NCI-H1092 treated with DMSO at 0.1 percent for 48 hours (cell line): ENCODE measurements at places on chromosomes 1 and 21.

GRCh38 chr1:99782397-99782796, 16.0 kb upstream of the FRRS1 start:
- no peak for DNase-seq

- DNase-seq: no peak
Measured at GRCh38 chr1:195597891-195598290, 1010.3 kb downstream of the KCNT2 start.

GRCh38 chr21:34806423-34806822, 137.6 kb downstream of the CLIC6 start:
- no peak for DNase-seq

GRCh38 chr1:194342484-194343262, 1156.3 kb upstream of the B3GALT2 start:
- no peak for DNase-seq

DNA sequence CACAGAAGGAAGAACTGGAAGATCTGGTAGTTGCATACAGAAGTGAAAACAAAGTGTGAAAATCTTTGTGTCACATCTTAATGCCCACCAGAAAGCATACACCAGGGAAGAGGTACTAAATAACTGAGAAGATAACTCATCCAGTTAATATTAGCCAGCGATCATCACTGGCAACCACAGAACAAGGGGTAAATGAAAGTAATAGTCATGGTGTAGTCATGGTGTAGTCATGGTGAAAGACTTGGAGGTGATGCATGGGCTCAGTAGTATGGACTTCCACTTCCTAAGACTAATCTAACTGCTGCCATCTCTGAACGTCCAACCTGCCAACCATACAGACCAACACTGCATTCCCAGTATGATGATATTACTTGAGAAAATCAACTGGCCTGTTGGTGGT, 481.2 kb upstream of the NR5A2 start:
- no peak for DNase-seq

- no peak for DNase-seq
Measured at GRCh38 chr1:180163041-180163440, 8.4 kb downstream of the QSOX1 start.

DNA sequence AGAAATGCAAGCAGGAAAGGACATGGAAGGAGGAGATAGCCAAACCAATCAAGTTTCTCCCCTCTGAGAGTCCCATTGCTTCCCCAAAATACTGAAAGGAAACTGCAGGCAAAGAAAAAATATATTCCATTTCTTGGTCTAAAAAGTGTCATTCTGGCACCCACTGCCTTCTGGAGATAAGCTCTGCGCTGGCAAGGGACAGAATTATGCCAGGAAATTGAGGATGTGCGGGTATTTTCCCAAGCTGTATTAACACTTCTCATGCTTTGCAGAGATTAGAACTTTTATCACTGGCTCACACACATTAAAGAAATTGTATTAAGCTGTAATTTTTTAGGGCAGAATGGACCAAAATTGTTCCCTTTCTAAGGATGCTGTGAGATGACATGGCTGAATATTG, 381.2 kb upstream of the DUSP10 start:
- no peak for DNase-seq

DNA sequence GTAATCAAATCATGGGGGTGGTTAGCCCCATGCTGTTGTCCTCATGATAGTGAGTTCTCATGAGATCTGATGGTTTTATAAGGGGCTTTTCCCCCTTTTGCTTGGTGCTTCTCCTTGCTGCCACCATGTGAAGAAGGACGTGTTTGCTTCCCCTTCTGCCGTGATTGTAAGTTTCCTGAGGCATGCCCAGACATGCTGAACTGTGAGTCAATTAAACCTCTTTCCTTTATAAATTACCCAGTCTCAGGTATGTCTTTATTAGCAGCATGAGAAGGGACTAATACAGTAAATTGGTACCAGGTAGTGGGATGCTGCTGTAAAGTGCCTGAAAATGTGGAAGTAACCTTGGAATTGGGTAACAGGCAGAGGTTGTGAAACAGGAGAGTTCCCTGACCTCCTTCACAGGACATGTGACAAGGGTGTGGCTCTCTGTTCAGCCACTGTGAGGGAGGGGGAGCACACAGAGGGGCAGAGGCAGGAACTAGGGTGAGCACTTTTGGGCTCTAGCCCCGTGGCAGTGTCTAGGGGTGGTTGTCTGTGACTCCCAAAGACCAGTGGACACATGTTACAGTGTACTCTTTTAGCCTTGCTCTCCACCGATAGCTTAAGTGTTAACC, 105.3 kb downstream of the BACH1 start:
- no peak for DNase-seq

DNA sequence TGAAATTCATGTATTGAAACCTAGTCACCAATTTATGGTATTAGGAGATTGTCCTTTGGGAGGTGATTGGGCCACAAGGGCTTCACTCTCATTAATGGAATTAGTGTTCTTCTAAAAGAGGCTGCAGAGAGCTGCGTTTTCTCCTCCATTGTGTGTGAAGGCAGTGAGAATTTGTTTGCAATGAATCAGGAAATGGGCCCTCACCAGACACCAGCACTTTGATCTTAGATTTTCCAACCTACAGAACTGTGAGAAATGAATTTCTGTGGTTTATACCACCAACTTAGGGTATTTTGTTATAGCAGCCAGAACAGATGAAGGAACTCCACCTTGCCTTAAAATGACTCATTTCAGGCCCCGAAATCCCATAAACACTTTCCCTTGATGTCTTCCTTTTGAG, 544.2 kb downstream of the RWDD3 start:
- no peak for DNase-seq

DNA sequence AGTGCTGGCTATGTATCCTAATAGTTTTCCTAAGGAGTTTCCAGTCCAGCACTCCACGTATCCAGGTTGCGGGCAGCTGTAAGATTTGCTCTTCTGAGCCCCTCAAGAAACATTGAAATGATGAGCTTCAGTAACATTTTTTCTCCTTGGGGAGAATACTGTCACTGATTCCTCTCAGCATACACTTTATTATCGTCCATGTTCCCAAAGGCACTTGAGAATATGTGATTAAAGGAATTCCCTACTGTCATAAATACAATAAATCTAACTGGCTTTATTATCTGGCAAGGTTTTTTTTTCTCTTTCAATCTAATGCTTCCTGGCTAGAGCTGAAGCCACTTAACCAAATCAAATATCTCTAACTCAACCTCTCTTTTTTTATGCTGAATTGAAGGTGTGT, 359.2 kb upstream of the PKN2 start:
- DNase-seq: no peak

GRCh38 chr1:159091180-159091560, 14.6 kb upstream of the AIM2 start:
- no peak for DNase-seq

DNA sequence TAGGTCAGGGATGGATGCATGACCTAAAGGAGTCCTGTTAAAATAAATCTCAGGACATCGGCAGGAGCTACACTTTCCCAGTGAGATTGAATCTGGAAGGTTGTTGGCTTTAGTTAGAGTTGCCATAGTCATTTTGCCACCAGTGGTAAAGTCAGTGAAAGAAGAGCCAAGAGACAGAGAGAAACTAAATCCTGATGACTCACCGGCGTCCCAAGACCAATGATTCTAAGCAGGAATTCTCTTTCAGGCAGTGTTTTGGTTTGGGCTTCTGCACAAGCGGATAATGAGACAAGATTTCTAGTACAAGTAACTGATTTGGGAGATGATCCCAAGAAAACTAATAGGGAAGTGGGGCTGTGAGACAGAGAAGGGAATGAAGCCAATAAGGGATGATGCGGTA, 88.8 kb upstream of the ETS2 start:
- DNase-seq: no peak

DNA sequence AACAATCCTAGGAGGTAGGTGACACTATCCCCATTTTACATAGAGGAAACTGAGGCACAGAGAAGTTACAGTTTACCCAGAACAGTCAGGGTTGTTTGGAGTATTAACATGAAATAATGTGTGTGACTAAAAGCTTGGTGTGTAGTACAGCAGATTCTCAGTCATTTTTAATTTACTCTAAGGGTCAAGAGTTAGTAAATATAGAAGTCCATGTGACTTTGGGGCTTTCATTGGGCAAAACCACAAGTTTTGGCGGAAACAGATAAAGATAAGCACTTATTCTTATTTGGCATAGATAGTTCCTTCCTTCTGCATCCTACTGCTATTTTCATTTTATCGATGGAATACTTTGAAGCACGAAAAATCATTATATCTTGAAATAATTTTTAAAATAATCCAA, 128.5 kb downstream of the DNM3 start:
- no peak for DNase-seq

DNA sequence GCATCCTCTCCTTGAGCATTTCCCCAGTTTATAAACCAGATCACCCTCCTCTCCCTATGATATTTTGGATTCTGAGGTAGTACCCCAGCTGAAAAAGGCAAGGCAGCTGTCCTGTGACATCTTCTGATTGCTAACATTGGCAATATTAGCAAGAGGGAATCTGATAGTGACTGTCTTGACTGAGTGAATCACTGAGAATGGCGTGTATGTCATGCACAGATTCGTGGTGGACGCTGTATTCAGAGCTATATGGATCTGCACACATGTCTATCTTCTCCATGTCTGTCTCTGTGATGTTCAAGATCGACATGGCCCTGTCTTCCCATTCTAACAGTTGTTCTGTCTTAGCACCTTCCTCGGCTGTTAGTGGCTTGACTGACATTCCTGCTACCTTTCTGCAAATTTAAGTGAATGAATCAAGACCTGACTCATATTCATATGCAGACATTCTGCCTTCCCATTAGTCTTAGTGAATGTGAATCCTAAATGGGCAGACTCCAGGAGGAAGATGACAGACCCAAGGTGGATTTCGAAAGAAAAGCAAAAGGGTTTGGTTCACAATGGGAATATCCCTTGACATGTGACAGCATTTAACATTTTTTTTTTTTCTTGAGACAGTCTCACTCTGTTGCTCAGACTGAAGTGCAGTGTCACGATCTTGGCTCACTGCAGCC, 97.7 kb downstream of the PGBD5 start:
- DNase-seq: no peak

- DNase-seq: no peak
Measured at GRCh38 chr1:183126528-183126927, 59.5 kb upstream of the LAMC2 start.

DNA sequence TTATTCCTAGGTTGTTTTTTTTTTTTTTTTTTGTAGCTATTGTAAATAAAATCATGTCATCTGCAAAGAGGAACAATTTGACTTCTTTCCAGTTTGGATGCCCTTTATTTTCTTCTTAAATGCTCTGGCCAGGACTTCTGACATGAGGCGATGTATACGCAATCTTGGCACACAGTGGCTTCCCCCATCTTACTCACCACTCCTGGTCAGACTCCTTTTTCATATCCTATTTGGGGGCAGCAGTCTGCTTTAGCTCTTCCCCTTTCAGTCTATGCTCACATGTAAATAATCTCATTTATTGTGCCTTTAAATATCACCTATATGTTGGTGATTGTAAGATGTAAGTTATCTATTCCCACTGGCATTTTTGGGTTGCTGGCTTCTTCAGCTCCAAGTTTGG, 56.1 kb downstream of the SLAMF6 start:
- no peak for DNase-seq

- peak; percentile 37 for DNase-seq
Measured at GRCh38 chr1:59687081-59687480, 127.7 kb upstream of the HOOK1 start.

DNA sequence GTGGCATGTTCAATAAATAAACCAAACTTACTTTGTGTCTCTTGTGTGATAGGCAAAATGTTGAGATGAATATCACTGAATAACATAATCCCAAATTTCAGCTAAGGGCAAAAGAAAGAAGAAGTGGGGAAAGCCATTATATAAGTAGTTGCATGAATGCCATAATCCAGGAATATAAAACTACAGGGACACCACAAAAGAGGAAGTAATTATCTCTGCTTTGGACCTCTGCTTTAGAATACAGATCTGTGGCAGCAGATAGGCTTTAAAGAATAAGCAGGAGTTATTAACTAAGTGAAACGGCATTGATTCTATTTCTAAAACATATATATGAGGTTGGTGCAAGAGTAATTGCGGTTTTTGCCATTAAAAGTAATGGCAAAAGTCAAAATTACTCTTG, 288.5 kb upstream of the SNX7 start:
- DNase-seq: no peak

DNA sequence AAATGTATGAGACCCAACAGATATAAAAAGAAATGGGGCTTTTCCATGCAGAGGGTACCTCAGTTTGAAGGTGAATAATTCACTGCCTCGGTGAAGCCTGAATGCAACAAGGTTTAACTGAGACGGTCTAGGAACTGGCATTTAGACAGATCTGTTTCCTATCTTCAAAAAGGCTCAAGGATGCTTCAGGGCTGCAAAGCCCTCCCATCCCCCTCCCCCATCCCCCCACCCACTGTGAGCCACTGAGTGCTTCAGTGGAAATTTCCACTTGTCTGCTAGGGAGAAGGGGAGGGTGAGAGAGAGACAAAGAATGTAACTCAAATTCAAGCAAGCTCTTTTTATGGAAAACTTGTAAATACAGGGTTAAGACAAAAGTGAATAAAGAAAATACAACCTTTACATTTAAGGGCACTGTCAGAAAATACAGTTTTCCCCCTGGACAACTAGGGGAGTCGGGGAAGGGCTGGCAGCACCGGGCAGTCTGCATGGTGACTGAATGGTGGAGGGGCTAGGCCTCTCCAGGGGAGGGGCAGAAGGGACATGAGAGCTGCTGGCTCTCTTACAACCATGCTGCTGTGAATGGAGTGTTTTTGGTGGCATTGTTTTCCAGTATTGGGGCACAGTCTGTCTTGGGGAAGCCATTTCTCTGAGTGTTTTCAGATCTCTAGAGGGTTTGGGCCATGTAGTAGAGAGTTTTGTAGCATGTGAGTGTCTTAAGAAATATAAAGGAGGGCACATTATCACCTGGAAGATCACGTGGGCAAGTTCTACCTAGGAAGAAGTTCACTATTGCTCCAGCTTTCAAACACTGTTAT, 56.7 kb downstream of the MRPS6 start:
- peak; percentile 73 for DNase-seq

DNA sequence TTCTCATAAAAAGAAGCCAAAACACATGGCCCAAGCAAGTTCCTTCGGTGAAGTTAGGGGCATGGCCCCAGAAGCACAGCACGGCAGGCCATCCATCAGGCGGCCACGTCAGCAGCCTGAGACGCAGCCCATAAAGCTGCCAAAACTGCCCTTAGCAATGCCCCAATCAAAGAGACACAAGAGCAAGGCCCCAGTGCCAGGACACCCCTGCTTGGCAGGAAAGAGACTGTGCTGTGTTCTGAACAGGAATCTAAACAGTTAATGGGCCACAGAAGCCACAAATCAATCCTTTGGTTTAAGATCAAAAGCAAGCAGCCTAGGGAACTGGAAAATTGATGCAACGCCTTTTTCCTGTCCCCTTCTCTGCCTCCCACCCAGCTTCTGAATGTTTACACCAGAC, 497.0 kb upstream of the USP24 start:
- DNase-seq: no peak

- no peak for DNase-seq
Measured at GRCh38 chr1:35808450-35809113, 766 bp downstream of the AGO4 start.

GRCh38 chr1:41368366-41368765, 7.1 kb downstream of the FOXO6 start:
- DNase-seq: peak; percentile 11

GRCh38 chr1:45769261-45769932, 18.9 kb upstream of the IPP start:
- DNase-seq: no peak

- no peak for DNase-seq
Measured at GRCh38 chr1:118290046-118290445, 105.0 kb upstream of the SPAG17 start.

GRCh38 chr1:222240536-222241181, 307.2 kb downstream of the HHIPL2 start:
- no peak for DNase-seq

GRCh38 chr1:88673446-88673845, 10.6 kb upstream of the PKN2 start:
- DNase-seq: no peak
